ENCODE measurements at places on chromosomes 4 and X.

GRCh38 chrX:125651426-125651825, 331.8 kb downstream of the TEX13C start:
- DNase-seq = no peak

GRCh38 chr4:7929118-7929951, 10.3 kb downstream of the AFAP1 start:
- peak; percentile 46 for DNase-seq

GRCh38 chr4:62871078-62871477, 1538.2 kb downstream of the TECRL start:
- DNase-seq = no peak

DNA sequence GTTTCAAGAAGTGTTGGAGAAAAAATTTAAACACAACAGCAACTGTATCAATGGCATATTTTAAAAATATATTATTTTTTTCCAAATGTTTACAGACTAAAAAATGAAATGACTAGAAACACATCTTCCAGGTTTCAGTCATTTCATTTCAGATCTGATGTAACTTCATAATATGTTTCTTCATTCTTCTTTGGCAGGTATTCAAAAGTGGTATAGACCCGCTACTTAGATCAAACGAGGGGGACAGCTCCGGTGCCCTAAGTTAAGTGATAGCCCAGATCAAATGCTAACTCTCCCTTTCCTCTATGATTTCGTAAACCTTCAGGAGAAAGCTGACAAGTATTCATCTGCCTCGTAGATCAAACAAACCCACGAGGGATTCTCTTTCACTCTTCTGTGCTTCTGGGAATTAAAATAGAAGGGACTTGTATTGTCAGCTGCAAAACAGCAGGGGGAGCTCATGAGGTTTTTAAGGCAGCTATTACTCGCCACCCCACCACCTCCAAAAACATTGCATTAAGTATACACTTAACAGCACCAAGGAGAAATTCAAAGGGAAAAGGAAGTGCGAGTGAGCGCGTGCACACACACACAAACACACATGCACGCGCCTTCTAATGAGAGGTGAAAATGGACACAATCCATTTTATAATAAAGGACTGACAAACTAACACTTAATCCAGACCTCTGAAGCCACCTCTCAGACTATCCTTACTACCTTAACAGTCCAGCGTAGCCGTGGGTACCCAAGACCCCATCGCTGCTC, 21.4 kb downstream of the HELT start:
- DNase-seq = peak; percentile 67

GRCh38 chr4:127212701-127213100, 420.1 kb upstream of the INTU start:
- DNase-seq = no peak

DNA sequence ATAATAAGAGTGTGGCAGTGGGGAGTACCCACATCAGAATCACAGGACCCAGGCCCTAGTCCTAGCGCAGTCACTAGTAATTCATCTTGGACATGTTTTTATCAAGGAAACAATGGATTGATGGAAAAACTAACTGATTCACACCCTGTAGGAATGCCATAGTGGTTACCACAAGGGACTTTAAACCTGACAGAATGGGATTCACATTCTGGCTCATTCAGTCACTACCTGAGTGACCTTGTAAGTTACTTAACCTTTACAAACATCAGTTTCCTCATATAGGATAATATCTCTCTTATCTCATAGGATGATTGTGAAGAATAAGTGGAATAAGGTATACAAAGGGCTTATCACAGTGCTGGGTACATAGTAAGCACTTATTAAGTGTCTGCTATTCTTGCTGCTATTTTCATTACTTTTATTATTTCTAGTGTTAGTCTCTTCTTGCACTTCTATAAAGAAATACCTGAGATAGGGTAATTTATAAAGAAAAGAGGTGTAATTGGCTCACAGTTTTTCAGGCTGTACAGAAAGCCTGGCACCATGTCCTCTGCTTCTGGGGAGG, 247.5 kb upstream of the KLF3 start:
- DNase-seq = no peak

DNA sequence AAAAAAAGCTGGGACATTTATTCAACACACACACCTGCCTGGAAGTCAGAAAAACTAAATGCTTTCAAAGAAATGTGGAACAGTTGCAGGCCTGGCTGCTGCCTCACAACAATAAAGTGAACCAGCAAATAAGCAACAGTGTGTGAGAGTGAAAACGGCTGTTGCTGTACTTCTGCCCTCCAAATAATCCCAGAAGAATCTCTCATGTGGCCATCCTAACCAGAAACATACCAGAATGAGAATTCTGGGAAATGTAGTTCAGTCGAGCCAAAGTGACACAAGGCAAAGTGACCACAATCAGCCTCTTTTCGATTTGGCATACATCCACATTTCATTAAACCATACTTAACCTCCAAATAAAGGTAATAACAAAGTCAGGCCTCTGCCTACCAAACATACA, 204.5 kb downstream of the SLC7A11 start:
- no peak for DNase-seq

All from activated CD8-positive, alpha-beta memory T cell treated with anti-CD3 and anti-CD28 coated beads for 24 hours (primary cell).